ENCODE measurements at places on chromosomes 12 and 14.

DNA sequence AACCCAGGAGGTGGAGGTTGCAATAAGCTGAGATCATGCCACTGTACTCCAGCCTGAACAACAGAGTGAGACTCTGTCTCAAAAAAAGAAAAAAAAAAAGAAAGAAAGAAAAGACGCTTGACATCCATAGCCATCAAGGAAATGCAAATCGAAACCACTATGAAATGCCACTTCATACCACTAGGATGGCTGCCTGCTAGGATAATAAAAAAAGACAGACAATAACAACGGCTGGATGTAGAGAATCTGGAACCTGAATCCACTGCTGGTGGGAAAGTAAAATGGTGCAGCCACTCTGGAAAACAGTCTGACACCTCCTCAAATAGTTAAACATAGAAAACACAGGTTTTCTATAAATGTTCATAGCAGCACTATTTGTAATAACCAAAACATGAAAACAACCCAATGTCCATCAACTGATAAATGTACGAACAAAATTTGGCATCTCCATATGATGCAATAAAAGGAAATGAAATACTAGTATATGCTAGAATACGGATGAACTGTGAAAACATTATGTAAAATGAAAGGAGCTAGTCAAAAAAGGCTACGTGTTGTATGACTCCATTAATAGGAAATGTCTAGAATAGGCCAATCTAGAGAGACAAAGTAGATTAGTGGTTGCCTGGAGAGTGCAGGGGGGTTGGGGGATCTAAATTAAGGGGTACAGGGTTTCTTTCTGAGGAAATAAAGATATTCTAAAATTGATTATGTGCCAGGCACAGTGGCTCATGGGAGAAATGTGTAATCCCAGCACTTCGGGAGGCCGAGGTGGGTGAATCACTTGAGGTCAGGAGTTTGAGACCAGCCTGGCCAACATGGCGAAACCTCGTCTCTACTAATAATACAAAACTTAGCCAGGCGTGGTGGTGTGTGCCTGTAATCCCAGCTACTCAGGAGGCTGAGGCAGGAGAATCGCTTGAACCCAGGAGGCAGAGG, 9.7 kb downstream of the WSB2 start:
- no peak for DNase-seq

DNA sequence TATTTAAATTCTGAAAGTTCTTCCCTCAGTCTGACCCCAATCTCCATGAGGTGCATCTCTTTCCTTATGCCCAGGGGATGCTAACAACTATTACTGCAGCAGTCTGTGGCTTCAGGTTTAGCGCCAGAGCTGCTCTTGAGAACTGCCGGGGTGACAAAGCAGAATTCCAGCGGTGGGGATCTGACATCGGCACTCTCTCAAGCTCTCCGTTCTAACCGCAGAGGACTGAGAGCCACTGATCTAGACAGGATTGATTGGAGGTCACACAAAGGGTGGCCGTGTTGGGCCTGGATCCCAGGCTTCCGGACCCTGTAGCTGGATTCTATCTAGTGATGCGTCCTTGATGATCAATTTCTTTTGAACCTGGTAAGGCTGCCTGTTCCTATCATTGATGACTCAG, 155.6 kb upstream of the TMEM132C start:
- DNase-seq: no peak

- no peak for DNase-seq
Observed at GRCh38 chr12:85603556-85603955, 232.7 kb downstream of the RASSF9 start.

DNA sequence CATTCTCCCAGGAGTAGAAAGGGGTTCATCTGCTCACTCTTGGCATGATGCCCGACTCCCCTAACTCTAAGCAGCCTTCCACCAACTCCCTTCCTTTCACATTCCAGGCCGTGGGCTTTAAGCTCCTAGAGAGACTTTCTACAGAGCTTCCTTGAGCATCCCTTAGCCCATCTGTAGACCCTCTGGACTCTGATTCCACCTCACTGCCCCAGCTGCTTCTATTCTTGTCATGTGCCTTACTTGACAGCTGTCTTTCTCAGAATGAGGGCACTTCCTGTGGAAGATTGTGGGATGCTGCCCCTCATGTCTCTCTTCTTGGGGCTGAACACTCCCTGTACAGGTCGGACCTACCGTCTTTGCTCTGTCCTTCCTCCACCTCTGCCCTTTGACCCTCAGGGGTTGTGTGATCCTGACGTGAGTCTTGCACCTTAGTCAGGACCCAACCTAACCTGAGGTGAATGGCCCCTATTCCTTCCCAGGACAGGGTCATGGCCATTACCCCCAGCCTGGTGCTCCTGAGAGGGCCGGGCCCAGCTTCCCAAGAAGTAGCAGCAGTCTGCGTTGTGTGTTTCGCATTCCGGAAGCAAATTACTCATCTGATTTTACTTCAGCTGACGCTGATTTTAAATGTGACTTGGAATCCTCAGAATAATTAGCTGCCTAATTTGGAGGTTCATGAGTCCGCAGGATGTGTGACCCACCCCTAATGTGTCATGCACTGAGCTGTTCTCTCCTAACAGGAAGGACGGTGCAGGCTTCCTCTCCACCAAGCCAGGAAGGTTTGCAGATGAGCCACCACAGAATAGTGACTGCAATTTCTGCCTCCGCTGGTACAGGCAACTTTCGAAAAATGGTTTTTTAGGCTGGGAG, 2.7 kb upstream of the GALNT6 start:
- peak; percentile 39 for DNase-seq

DNA sequence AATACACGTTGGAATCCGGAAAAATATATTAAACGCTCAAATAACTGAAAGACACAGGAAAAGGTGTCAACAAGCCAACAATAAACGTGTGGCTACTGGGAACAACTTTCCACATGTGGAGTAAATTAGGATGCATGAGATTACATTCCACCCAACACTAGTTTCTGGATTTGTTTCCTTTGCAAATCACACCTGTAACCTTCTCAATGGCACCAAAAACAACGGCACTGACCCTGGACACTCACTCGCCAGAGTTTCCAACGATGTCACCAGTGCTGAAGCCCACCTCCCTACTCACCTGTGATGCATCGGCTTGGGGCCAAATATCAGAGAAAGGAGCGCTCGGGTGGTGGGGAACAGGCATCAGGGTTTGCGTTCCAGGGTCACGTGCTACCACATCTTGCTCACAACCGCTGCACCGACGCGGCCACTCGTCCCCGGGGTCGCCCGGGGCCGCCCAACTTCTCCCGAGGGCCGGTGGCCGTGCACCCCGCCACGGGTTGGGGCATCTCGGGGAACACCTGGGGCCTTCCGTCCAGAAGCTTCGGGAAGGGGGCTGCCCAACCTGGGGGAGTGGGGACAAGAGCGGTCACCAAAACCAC, 629 bp downstream of the PRDM4 start:
- peak; percentile 16 for DNase-seq

DNA sequence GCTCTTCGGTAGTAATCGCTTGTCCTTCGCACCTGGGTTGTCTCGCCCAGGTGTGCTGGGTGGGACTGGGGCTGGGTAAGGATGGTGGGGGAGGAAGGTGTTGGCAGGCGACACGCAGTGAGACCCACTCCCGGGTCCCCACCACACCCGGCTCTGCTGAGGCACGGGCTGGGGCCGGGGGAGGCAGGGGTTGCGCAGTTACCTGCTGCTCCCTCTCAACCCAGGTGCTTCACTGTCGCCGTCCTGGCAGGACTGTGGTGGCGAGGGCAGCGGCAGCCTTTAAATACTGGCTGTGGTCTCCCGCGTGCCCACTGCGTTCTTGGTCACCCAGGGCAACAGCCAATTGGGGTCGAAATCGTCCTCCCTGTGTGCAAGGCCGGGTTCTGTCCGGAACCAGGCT, at the start of gene CCER1:
Gene CCER1 (minus strand): TSS at position 256 of the 400 bp plus-strand sequence. CDS start 434 bp downstream, outside the sequence.
- no peak for DNase-seq

- no peak for DNase-seq
Observed at GRCh38 chr12:120668091-120668867, 18.7 kb upstream of the MLEC start.

DNA sequence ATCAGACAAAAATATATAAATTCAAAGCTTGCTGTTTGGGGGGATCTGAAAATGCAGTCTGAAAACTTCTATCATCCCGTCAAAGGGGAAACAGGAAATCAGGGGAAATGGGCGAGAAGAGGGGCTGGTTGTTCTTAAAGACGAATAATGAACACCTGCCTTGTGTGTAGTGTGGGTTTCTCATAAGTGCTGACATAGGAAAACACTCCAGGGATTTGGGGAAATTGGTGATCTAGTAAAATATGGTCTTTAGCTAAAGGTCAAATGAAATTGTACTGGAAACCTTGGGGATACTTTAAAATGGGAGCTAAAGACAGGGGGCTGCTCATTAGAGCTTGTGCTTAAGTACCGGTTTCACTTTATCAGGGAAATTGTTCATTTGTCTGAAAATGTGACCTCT, 39.6 kb upstream of the PIK3C2G start:
- DNase-seq: no peak

GRCh38 chr12:99984271-99985128, at the start of gene ANKS1B:
TSS of gene ANKS1B (minus strand) at chr12:99984936. CDS start at chr12:99984237, 699 bp downstream.
- DNase-seq: no peak

DNA sequence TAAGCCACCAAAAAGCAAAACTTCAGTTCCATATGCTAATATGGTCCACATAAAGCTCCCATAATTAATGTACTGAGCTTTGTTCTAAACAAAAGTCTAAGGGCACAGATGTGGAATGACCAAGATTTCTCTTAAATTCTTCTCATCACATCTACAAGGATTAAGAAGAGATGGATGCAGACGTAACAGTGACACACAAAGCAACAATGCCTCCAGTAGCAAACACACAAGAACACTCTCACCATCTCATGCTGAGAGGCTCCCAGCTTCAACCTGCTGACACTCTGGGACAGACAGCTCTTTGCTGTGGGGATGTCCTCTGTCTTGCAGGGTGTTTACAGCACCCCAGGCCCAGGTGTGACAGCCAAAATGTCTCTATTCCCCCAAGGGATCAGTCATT, 48.2 kb downstream of the SETD3 start:
- DNase-seq: no peak

DNA sequence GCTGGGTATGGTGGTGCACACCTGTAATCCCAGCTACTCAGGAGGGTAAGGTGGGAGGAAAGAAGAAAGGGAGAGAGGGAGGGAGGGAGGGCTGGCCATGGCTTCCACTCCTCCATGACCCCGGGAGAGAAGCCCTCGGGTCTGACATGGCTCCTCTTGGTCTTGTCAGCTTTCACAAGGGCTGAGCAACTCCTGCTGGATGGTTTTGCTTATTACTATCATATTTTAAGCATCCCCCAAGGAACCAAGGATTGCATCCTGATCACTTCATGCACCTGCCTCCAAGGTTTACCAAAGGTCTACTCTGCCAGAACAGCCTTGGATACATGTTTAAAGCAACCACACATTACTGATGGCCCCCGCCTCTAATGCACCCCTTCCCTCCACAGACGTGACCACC, 28.0 kb upstream of the NCOR2 start:
- no peak for DNase-seq

DNA sequence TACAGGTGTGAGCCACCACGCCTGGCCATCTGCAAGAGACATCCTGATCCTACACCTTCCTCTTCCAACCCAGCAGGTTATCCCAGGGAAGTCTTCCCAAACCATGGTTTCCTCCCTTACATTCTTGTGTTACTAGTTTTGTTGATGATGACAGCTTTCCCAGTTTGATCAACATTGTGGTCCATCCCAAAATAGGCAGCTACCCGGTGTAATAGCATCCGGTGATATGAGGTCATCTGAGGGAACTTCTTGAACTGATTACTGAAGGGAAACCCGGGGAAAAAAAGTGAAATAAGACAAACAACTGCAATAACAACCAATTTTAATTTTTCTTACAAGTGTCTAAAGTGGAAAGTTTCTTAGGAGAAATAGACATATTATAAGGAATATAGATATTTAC, 45.3 kb upstream of the STAC3 start:
- no peak for DNase-seq

- no peak for DNase-seq
Observed at GRCh38 chr12:20400003-20400402, 31.7 kb downstream of the PDE3A start.

DNA sequence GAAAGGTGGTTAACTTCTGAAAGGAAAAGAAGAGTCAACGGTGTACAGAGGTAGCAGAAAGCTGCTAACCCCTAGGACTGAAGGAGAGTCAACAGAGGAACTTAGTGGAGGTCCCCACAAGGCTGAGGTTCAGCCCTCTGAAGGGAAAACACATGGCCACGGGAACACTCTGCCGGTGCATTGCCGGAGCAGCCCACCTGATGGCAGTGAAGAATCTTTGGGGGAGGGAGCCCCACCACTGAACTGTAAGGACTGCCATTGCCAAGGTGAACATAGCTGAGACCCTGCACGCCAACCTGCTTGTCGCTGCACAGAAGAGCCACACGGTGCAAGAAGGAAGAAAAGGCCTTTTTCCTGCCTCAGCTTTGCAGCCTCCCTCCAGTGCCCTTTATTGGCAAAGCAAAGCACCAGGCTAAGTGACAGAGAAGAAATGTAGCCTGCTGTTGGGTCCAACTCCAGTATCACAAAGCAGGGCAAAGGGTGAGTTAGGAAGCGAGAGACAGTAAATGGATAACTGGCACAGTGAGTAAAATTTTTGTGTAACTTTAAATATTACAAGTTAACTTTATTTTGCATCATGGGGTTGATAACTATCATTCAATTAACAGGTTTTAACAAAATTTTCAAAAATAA, 76.9 kb downstream of the LIN52 start:
- DNase-seq: no peak

DNA sequence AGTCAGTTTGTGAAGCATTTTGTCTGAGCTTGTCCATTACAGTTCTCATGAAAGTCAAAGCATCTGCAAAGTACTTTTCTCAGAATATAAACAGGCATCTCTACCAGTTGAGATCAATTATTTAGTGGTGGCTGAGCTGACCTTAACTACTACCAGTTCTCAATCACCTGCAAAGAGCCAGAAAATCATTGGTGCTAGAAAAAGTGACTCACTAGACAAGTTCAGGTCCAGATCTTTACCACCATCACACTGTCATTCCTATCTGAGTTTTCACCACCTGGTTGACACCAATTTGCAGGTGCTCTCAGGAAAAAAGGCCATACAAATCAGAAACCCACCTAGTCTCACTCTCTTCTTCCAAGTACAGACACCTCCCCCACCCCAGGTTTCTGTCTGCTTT, 33.3 kb downstream of the ITPR2 start:
- DNase-seq: no peak

GRCh38 chr14:98958048-98958631, 313.9 kb downstream of the BCL11B start:
- no peak for DNase-seq

- DNase-seq: no peak
Observed at GRCh38 chr12:95017482-95017881, 14.0 kb upstream of the NDUFA12 start.

GRCh38 chr14:88482524-88482923, 72.3 kb downstream of the PTPN21 start:
- no peak for DNase-seq

GRCh38 chr12:25352083-25352918, 101.6 kb upstream of the KRAS start:
- no peak for DNase-seq

GRCh38 chr12:113422030-113422885, at the start of gene SDSL:
TSS of gene SDSL (plus strand) at chr12:113422380. CDS start at chr12:113427983, 5,603 bp downstream.
- DNase-seq: no peak

DNA sequence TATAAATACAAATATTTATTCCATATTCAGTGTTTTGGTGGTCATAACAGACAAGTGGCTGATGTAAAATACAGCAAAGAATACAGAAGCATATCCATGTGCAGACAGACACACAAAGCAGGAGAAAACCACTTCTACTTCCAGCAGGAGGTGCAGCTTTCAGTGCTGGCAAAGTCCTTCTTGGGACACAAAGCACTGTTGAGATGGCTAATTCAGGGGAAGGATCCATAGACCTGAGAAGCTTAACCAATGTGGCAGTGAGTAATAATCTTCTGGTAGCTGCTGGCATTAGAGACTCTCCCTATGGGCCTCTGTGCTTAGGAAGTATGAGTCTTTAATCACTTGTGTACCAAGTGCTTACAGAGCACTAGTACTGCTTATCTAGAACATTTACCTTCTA, 26.8 kb downstream of the AMN1 start:
- no peak for DNase-seq
